ENCODE measurements at places on chromosomes 12 and 14.

DNA sequence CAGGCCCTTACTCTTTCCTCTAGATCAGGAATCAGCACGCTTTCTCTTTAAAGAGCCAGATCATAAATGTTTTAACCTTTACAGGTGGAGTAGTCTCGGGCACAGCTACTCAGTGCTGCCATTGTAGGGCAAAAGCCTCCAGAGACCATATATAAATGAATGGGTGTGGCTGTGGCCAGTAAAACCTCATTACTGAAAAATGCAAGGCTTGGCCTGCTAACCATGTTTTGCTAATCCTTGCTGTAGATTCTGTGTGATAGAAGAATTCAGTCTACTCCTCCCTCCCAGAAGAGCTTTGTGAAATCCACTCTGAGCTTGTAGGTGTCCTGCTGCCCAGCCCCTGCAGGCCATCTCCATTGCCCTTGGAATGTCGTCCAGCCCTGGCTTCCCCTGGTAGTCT lies 58.1 kb downstream of the HSP90AA1 start:
- DNase-seq, result no peak

DNA sequence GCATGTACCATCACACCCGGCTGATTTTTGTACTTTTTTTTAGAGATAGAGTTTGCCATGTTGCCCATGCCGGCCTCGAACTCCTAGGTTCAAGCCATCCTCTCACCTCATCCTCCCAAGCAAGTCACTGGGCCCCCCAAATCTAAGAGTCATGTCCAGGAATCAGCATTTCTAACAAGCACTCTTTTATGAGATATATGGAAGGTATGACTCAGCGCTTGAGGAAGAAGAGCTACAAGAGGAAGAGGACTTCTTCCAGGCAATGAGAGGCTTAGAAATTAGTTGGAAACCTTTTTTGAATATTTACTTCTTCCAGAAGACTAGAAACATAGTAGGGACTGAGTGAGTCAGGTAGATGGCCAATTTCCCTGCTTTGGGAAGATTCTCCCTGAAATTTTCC lies 114.5 kb downstream of the HMGA2 start:
- no peak for DNase-seq

DNA sequence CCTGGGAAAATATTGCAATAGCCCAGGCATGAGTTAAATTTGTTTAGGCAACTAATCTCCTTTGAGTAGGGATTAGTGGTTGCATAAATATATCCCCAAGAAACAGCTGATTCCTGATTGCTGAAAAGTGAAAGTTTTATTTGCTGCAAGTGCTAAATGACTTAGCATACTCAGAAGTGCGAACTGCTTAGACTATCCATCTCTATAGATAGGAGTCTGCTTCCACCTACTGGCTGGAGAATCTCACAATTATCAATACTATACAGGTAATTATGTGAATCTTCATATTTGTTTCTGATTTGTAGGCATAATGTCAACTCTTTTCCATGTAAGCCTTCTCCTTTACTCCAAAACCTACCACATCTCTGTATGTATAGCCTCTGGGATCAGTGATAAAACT lies 12.0 kb upstream of the SLCO1B3 start:
- no peak for DNase-seq

- no peak for DNase-seq
These were observed 127.3 kb upstream of the HIF1A start for GRCh38 chr14:61567838-61568571.

DNA sequence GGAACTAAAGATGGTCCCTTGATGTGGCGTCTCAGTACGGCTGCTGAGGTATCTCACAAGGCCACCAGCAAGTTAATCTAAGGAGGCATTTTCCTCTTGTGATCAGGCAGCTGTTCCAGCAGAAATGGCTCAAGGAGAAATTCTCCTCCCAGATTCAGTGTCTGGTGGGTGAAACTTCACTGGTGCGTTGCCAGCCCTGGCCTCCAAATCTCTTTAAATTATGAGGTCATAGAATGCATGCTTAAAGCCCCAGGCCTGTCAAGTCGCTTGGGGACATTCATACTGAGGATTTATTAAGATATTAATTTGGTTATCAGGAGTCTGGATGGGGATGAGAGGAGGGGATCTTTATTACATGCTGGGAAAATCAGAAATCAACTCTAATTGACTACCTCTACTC lies 72.9 kb downstream of the PPP2R5C start:
- DNase-seq, result no peak

DNA sequence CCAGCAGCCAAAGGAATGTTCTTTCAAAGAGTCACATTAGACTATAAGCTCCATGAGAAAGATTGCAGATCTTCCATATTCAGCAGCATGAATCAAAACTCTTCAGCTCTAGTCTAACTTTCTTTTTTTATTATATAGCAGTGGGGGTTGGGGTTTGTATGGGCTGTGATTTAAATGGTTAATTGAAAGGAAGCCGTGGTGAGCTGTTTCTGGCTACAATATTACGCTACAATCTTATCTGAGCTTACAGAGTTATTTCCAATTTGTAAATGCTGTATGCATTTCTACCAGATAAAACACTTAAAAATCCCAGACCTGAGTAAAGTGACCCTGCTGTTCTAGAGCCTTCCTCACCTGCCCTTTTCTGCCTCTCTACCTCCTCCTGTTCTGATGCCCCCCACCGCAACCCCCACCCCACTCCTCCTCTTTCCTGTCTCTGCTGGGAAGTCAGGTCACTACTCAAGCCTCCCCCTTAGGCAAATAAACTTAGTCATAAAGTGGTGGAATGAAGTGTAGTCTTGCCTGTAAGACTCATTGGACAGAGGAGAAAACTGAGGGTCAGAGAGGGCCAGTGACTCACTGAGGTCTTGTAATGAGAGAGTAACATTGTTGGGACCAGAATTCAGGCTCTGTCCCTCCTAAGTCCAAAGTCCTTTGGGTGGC lies 1089.5 kb downstream of the BCL11B start:
- no peak for DNase-seq

DNA sequence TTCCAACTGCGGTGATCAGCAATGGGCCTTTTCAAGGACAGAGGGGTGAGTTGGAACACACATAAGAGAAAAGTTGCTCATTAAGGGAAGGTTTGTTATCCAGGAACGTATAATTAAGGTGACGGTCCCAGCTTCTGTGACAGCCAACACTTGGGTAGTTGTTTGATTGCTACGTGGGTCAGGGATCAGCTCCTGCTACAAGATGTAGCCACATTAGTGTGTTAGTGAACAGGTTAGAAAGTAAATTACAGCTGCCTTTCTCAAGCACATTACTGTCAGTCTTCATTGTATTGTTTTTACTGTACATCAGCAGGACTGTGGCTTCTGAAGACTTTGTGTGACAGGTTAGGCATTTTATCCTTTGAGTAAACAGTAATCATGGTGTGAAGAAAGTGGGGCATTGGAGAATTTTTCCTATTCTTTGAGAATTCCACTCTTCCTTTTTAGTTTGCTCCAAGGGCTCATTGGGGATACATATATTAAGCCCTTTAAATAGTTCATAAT lies 230.5 kb downstream of the EGLN3 start:
- DNase-seq, result no peak

- no peak for DNase-seq
These were observed 117.6 kb downstream of the NCOR2 start for GRCh38 chr12:124449623-124450375.

DNA sequence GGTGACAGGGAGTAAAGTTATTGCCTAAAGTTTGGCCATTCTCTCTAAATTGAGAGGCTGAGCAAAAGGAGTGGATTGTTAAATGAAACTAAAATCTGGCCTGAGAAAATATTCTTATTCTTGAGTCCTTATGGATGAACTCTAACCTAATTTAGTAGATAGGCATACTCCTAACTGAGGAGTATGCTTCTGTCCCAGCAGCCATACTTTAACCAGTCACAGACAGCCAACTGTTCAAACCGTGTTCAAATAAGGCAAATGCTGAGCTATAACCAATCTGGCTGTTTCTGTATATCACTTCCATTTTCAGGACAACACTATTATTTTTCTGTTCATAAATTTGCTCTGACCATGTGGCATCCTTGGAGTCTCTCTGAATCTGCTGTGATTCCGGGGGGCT lies 75.9 kb upstream of the RERGL start:
- DNase-seq, result no peak

GRCh38 chr14:54465654-54466053 lies 23.1 kb downstream of the GMFB start:
- no peak for DNase-seq

DNA sequence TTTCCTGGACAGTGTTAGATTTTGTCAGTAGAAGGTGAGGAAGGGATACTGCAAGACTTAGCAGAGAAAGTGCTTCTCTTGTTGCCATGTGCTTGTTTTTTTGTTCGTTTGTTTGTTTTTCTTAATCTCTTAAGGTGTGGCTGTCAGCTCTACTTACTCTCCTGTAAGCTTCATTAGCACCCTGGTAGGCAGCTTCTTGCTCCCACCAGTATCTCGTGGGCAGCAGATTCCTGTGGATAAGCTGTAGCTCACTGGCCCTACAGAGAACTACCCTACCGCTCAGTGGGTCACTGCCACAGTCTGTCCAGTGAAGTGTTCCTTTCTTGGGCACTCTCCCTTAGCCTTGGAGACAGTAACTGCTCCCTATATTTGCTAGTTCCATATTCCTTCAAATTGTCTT lies 30.1 kb downstream of the VRK1 start:
- DNase-seq, result no peak

- no peak for DNase-seq
These were observed 33.1 kb upstream of the COL2A1 start for GRCh38 chr12:48037267-48037915.

DNA sequence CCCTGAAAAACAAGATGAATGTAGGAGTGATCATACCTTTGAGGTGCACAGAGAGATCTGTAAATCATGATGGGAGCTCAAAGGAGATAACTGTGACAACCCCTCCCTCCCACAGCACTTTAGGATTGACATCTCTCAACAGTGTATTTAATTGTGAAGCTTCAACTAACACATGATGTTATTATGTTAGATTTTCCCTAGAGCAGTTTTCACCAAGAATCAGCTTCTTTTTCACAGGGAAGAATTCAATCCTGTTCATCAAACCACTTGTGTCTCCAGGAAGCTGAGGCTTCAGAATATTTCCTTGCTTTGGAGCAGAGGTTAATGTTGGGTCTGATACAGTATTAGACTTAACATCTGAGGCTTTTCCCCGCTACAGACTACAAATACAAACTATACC lies 11.8 kb downstream of the RPS6KA5 start:
- DNase-seq, result no peak

GRCh38 chr14:68687746-68688145 lies 105.1 kb downstream of the ZFP36L1 start:
- DNase-seq, result no peak

- no peak for DNase-seq
These were observed 43.4 kb downstream of the WDR20 start for GRCh38 chr14:102182936-102183619.

GRCh38 chr14:53147893-53148292 lies 5.2 kb downstream of the DDHD1 start:
- DNase-seq, result no peak

DNA sequence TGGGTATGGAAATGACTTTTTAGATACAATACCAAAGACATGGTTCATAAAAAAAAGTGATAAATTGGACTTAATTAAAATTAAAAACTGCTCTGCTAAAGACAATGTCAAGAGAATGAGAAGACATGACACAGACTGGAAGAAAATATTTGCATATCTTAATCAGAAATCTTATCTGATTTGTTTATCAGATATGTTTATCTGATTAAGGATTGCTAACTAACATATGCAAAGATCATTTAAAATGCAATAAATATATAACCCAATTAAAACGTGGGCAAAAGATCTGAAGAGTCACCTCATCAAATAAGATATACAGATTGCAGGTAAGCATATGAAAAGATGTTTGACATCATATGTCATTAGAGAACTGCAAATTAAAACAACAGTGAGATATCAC lies 10.0 kb upstream of the MMP19 start:
- no peak for DNase-seq

- no peak for DNase-seq
These were observed 6.7 kb downstream of the RAB15 start for GRCh38 chr14:64965356-64966000.

- no peak for DNase-seq
These were observed 146.6 kb downstream of the EFCAB11 start for GRCh38 chr14:89807892-89808291.

DNA sequence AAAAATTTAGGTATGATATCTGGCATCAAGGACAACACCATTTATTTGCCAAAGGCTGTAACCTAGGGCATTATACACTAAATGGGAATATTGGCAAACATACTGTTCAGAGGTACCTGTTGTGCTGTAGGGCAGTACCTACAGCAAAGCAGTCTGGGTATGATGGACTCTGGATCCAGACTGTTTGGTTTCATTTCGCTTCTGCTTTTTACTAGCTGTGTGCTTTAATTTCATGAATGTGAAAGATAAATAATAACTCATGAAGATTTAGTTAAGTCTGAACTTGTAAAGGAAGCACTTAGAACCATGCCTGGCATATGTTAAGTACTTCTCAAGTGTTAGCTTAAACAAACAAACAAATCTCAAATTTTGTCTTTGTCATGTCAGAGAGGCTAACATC lies 17.7 kb upstream of the SLC38A2 start:
- no peak for DNase-seq

DNA sequence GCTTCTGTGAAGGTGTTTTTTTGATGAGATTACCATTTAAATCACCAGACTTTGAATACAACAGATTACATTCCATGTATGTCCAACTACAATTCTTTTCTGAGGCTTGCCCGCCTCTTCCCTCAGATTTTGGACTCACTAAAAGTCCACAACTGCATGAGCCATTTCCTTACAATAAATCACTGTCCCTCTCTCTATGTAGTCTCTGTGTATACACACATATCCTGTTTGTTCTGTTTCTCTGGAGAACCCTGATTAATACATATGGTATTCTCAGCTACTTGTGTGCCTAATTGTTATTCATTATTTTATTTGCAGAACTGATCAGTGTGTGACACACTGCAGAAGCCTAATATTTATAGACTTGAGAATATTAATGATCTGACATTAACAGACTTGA lies 2.4 kb upstream of the MIPOL1 start:
- DNase-seq, result no peak

DNA sequence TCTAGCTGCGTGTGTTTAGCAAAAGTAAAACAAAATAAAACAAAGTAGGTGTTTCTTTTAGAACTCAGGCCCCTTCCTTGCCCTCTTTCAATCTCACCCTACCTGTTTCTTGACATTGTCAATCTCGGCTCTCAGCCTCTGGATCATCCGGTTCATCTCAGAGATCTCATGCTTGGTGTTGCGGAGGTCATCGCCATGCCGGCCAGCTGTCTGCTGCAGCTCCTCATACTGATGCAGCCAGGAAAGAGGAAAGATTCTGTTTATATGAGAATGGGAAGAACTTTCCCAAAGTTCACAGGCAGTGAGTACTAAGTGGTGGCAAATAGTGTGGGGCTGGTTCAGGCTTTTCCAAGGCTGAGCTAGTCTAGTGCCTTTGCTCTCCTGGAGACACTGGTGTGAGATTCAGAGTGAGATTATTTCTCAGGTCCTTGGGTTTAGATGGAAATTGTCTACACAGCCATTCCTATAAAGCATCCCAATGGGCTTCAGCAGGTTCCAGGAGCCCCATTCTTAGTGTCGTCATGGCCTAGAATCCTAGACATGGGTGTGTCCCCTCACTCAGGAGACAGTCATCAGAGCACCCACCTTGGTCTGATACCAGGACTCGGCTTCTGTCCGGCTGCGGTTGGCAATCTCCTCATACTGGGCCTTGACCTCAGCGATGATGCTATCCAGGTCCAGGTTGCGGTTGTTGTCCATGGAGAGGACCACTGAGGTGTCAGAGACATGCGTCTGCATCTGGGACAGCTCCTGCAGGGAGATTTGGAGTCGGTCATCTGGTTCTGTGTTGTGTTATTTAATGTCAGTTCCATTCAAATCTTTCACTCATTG lies 3.0 kb downstream of the KRT5 start:
- no peak for DNase-seq
